Adipocyte (in vitro differentiated cells): ENCODE measurements at places on chromosomes 3 and 15.
A peak's percentile ranks its signal among the peaks of the same experiment; 100 is the strongest.

DNA sequence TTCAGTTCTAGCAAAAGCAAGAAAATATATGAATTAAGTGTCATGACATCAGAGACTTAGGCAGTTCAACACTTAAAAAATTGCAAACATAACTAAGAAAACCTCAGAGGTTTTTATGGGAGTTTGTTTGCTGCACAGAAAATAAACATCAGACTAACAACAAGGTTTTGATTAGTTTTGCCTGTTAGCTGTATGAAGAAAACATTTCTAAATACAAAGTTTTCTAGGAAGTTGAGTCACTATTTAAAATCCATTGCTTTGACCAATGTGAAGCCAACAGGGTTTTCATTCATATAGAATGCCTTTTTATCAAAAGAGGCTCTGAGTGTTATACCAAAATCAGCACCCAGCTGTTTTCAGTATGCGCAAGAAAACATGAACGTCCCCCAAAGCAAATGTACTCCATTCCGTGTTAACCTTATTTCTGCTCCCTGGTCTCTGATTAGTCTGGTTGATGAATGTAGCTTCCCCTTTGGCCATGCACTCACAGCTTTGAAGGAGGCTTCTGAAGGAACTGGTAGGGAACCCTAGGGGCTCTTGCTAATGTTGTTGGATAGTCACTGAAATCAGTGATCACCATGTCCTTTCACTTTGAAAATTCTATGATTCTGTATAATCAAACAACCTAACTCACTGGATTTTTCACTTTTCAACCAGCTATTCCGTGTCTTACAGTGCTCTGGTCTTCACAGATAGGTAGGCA lies 89.6 kb upstream of the TSEN2 start:
- DNase-seq, result peak; percentile 60

GRCh38 chr3:37499061-37499785 lies 324.8 kb upstream of the LRRFIP2 start:
- no peak for DNase-seq

GRCh38 chr3:136544532-136544931 lies 207.6 kb downstream of the STAG1 start:
- peak; percentile 3 for DNase-seq

- DNase-seq, result no peak
Observed at GRCh38 chr3:117644203-117644602, 934.6 kb downstream of the TUSC7 start.

DNA sequence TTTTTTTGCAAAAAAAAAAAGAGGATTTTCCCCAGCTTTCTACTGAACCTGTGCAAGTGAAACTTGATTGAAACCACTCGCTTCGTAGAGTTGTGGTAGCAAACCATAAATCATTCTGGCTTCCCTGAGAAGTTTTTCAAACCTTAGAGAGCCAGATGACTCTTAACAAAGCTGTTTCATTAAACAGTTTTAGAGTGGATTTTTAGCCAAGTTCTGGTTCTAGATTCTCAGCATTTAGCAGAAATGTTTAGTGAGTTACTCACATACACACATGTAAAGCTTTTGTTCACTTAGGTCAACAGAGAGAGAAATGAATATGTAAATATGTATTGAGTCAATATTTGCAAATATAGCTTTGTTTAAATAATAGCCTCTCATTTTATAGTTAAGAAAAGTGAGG lies 18.1 kb upstream of the CCR9 start:
- no peak for DNase-seq
